ENCODE measurements at places on chromosomes 11 and 22.

GRCh38 chr22:37516456-37516855 lies 2.8 kb downstream of the CARD10 start:
- DNase-seq = no peak

DNA sequence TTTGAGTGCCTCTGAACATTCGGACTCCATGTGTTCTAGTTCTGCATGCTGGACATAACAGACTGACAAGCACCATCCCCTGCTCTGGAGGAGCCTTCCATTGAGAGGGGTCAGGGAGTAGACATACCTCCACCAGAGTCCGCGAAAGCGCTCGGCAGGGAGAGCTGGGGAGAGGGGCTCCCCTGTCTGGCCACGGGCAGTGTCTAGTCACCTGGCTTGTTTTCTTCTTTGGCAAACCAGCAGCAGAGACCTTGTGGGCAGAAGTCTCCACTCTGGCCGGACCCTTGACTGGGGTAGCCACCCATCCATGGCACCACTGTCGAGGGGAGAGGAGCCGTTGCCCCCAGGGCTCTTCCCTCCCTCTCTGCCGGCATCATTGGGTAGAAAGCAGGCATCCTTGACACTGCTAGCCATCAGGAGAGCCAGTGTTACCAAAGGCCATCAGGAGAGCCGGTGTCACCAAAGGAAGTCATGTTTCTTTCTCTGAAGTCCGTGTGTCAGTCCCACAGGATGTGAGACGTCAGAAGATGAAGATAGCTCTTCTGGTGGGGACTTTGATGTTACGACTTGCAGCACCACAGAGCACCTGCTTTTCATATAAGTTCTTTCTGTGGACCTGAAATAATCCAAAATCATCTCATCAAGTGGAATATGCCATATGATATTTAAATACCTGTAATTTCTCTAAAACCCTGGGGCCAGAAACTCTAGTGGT lies 305.6 kb downstream of the TBC1D22A start:
- no peak for DNase-seq

DNA sequence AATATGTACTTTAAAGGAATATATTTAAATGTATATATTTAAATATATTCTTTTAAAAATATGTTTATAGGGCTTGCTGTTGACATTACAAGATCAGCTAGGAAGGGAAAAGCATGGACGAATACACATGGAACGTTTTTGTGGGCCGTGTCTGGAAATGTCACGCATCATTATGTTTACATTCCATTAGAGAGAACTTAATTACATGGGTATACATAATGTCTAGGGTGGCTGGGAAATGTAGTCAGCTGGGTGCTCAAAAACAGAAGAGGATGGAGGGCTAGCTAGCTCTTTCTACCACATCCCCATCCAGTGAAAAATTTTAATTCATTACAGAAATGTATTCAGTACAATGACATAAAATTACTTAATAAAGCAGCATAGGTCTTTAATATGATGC lies 371.2 kb downstream of the DYNC2H1 start:
- DNase-seq = no peak

- DNase-seq = no peak
Measured at GRCh38 chr11:1178906-1179305, 21.2 kb downstream of the MUC5AC start.

GRCh38 chr11:35390737-35391682 lies 28.3 kb downstream of the SLC1A2 start:
- no peak for DNase-seq

- no peak for DNase-seq
Measured at GRCh38 chr11:72430741-72431570, 3.4 kb downstream of the CLPB start.

DNA sequence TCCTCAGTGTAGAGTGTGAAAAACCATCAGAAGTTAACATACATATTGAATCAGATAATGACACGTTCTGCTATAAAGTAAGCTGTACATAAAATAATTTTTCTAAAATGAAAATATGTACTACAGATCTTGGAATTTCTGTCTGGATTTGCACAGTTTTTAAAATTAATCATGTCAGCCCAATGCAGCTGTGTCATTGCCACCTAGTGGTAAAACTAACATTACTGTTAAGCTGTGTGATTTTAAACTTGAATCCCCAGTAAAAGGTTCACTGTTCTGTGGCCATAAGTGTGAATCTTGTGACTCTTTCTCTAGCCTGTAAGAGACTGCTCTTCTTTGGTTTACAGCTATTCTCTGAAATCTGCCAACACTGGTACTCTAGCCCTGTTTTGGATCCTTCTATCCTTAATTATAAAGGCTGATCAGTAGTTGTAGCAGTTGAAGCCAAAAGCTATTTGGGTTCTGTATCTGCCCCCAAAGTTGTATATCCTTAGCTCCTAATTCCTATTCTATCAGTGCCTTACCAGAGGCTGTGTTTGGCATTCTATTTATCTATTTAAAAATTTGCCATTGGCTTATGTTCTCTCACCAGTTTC lies 4.0 kb downstream of the JRKL start:
- DNase-seq = no peak

Data from NK-92 treated with Interleukin-12 subunit alpha and Interleukin-12 subunit beta, amount 100 ng/mL, for 24 hours (cell line).